Daoy (cell line): ENCODE measurements at places on chromosomes 16 and 17. TPM values are rescaled to one million over a fixed set of nuclear protein-coding genes. Genes with fewer than 3 reads are reported as not detected.

- DNase-seq: no peak
Measured at GRCh38 chr17:83125515-83126274, 46.3 kb downstream of the METRNL start.

DNA sequence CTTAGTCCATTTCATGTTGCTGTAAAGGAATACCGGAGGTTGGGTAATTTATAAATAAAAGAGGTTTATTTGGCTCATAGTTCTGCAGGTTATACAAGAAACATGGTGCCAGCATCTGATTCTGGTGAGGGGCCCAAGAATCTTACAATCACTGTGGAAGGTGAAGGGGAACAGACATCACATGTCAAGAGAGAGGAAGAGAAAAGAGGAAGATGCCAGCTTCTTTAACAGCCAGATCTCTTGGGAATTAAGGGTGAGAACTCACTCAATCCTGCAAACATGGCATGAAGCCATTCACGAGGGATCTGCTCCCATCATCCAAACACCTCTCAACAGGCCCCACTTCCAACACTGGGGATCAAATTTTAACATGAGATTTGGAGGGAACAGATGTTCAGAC is 49.5 kb downstream of the BMERB1 start:
- DNase-seq: no peak

The WIPF2 gene
- total RNA-seq: 4.9 and 6.3 TPM in 2 replicates

- DNase-seq: no peak
Measured at GRCh38 chr17:68705714-68706076, 104.5 kb upstream of the FAM20A start.

The NPIPA8 gene
- total RNA-seq: 0.21 and 2.5 TPM in 2 replicates

DNA sequence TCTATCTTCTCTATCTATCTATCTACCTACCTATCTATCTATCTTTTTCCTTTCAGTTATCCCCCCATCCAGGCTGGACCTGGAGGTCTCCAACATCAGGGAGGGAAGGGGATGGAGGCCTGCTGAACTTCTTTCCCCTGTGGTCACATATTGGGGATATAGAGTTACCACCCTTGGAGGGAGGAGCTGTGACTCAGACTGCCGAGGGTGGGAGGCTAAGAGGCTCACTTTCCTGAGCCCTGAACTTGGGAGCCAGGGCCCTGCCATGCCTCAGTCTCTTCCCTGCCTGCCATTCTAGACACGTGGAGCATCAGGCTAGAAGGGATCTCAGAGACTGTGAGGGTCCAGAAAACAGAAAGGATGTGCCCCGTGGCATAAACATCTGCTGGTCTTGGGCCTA is 8.4 kb downstream of the LRRC3C start:
- peak; percentile 51 for DNase-seq

DNA sequence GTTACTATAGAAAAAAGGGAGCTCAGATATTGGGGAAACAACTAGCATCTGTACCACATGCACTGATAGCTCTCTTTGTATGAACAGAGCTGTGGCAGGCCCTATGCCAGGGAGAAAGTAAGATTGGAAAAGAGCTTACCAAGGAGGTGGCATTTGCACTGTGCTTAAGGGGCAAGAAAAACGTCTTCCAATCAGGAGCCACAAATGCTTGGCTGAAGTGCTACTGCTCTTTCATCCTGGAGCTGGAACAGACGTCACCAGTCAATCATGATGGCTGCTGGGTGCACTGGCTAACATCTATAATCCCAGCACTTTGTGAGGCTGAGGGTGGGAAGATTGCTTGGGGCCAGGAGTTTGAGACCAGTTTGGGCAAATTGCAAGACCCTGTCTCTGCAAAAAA is 218.5 kb downstream of the SEC14L1 start:
- DNase-seq: no peak

GRCh38 chr17:142876-143784 is 5.8 kb downstream of the SCGB1C2 start:
- no peak for DNase-seq

GRCh38 chr17:40322358-40323315 is 13.7 kb downstream of the RARA start:
- peak; percentile 91 for DNase-seq

DNA sequence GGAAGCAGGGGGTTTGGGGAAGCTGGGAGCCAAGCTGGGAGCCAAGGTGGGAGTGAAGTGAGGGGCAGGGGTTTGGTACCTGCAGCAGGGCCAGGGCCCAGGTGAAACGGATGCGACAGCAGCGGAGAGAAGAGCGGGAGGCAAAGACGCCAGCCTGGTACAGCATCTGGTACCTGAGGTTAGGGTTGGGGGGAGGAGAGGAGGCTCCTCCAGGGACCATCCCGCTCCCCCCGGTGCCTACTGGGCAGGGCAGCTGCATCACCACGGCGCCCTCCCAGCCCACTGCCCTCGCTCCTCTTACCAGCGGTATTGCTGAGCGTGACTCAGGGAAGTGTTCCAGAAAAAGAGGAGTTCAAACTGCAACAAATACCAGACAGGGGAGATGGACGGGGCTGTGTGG is 9.8 kb downstream of the CLN3 start:
- no peak for DNase-seq

GRCh38 chr16:50457979-50458491 is 89.2 kb upstream of the BRD7 start:
- DNase-seq: no peak

- peak; percentile 67 for DNase-seq
Measured at GRCh38 chr17:3935825-3936355, 19.6 kb upstream of the P2RX1 start.

The CACNG3 gene
- not detected in 2 replicates for total RNA-seq

The RHBDL3 gene
- 0.57 and 1.9 TPM in 2 replicates for total RNA-seq

GRCh38 chr16:84329016-84329415 is 34.3 kb downstream of the WFDC1 start:
- no peak for DNase-seq

DNA sequence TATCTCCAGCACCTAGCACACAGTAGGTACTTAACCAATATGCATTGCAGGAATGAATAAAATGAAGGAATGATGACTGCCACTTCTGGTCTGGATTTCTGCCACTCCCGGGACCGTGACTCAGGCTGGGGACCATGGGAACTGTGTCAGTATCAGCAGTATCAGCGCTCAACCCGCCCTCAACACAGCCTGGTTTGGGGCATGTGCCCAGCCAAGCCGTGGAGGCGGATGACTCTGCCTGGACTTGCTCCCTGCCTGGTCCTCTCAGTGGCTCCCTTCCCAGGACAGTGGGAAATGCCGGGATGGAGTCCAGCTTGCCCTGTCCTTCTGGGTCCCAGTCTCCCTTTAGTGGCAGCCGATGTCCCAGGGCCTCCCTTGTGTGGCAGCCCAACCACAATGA is 55.1 kb downstream of the SRCIN1 start:
- DNase-seq: peak; percentile 82

DNA sequence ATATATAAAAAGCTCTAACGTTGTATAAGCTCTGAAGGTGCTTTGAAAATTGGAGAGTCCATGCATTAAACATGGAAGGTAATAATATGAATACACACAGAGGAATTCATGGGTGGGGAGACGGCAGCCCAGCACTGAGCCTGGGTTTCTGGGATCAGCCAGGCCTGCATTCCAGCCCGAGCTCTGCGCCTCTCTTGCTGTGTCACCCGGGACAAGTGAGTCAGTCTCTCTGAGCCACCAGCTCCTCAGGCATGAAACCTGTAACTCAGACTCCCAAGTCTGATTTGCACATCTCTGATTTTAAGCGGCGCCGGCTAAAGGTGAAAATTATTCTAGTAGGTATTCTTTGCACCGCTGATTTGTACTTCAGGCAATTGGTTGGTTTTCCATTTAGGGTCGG is 238.8 kb downstream of the MRTFB start:
- DNase-seq: peak; percentile 67

The FOXK2 gene
- total RNA-seq: 18.2 and 23.1 TPM in 2 replicates

The NPIPB9 gene
- total RNA-seq: not detected in 2 replicates

GRCh38 chr16:71460941-71461340 is 1.1 kb downstream of the ZNF23 start:
- no peak for DNase-seq

- DNase-seq: no peak
Measured at GRCh38 chr16:14600164-14600563, 29.9 kb downstream of the PARN start.

GRCh38 chr17:70621566-70621965 is 452.2 kb downstream of the KCNJ2 start:
- peak; percentile 11 for DNase-seq

The CCL4L2 gene
- 0.63 and 2.9 TPM in 2 replicates for total RNA-seq

DNA sequence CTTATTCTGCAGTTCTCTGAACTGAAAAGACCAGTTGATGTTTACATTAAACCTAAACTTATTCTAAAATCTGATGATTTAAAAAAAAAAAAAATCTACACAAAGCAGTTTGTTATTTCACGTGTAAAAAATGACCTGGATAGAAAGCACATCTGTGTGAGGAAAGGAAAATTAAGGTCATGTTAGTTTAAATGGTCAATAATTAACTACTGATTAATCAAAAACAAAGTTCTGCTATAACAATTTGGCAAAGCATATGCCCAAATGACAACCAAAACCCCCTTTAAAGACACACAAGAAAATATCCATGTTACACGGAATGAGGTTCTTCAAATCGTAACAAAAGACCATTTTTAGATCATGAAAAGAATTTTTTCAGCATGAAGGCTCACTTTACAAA is 30.4 kb downstream of the CACNG1 start:
- no peak for DNase-seq

- no peak for DNase-seq
Measured at GRCh38 chr16:89670496-89671431, 13.1 kb downstream of the SPATA33 start.

- DNase-seq: no peak
Measured at GRCh38 chr16:60346256-60346655, 1612.1 kb upstream of the GOT2 start.

The PRKCB gene
- 2.2 and 3.6 TPM in 2 replicates for total RNA-seq

- DNase-seq: no peak
Measured at GRCh38 chr16:13797718-13798117, 122.2 kb upstream of the ERCC4 start.

DNA sequence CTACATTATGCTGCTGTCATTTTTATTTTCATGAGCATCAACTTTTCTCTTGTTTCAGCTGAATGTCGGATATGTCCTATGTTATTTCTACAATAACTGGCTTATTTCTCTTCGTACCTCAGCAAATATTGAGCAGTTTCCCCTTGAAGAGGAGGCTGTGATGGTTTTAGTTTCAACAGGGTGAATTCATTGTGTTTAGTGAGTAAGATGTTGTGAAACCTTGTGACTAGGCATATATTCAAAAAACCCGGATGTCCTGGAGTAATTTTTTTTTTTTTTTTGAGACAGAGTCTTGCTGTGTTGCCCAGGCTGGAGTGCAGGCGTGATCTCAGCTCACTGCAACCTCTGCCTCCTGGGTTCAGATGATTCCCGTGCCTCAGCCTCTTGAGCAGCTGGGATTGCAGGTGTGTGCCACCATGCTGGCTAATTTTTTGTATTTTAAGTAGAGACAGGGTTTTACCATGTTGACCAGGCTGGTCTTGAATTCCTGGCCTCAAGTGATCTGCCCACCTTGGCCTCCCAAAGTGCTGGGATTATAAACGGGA is 11.1 kb downstream of the CPD start:
- DNase-seq: no peak

GRCh38 chr17:57498443-57498842 is 242.1 kb downstream of the MSI2 start:
- DNase-seq: no peak

DNA sequence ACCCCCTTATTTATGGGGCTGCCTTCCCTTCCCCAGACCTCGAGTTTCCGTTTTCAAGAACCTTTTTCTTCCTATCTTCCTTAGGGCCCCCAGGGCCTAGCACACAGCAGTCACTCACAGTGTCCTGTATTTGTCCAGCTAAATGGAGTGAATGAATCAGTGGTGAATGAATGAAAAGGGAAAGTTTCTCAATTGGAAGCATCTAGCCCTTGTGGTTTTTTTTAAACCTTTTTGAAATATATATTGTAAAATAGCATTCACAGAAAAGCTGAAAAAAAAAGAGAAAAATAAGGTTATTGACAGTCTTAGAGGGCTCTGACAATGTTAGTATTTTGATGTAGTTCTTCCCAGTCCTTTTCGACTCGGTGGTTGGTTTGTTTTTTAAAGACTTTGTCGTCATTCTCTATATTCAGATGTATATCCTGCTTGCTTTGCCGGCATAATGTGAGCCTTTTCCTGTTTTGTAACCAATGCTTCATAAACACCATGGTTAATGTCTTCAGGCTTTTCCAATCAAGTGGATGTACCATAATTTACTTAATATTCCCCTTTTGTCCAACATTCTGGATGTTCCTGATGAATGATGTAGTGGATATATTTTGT is 45.3 kb downstream of the RAI1 start:
- DNase-seq: no peak

DNA sequence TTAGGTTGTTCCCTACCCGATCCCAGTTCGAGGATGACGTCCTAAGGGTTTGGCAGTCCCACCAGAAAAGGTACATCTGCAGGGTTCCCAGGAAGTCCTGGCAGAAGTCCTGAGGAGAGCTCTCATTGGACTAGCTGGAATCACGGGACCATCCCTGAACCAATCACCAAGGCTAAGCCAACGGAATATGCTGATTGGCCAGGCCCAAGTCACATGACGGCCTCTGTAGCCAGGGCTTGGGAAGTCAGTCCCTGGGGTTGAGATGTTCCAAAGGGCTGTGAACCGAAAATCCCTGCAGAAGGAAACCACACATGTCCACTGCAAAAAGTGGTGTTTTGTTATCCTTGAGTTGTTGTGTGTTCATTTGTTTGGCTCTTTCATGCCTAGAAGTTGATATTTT is 68.2 kb upstream of the ZNF423 start:
- DNase-seq: peak; percentile 26

- DNase-seq: no peak
Measured at GRCh38 chr16:78669994-78670393, 570.5 kb downstream of the WWOX start.

The SLC9A5 gene
- 1.7 and 1.8 TPM in 2 replicates for total RNA-seq

- no peak for DNase-seq
Measured at GRCh38 chr17:68346448-68346847, 55.2 kb downstream of the ARSG start.

DNA sequence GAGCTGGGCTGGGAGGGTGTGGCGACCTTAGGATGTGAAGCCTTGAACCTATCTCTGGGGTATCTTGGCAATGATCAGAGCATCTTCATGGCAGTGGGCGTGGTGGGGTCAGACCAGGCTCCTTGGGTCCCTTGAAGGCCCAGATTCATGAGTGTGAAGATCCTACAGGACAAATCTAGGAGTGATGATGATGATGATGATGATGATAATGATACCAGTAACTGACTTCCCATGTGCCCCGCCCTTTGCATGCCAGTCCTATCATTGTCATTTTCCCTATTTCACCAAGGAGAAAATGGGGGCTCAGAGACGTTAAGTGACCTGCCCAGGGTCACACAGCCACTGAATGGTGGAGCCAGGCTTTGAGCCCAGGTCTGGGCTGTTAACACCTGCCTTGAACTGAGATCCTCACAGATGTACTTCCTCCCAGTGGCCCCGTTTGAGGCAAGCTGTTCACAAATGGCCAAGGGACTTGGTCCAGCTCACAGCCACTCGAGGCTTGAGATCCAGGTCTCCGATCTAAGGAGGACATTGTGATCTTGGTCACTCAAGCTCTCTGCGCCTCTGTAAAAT is 13.4 kb downstream of the SLC12A3 start:
- no peak for DNase-seq

DNA sequence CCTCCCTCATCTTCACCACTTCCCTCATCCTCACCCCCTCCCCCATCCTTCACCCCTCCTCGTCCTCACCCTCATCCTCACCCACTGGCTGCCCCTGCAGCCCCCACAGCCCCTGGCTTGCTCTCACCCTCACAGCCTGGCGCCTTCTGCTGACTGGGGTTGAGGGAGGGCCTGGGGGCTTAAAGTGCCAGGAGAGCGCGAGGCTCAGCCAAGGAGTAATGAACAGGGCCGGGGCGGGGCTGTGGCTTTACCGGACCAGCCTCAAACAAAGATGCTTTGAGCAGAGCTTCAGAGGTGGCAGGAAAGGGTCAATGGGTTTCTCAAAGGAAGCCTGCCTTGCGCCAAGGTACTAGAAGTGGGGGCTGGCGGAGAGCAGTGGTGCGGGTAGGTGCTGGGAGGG is at the start of gene PRSS33:
Gene PRSS33, minus strand, starts transcription at position 155 of the 400 bp plus-strand sequence. CDS start 1,013 bp downstream, outside the sequence.
- no peak for DNase-seq
